ENCODE measurements at places on chromosomes 2 and 18.

DNA sequence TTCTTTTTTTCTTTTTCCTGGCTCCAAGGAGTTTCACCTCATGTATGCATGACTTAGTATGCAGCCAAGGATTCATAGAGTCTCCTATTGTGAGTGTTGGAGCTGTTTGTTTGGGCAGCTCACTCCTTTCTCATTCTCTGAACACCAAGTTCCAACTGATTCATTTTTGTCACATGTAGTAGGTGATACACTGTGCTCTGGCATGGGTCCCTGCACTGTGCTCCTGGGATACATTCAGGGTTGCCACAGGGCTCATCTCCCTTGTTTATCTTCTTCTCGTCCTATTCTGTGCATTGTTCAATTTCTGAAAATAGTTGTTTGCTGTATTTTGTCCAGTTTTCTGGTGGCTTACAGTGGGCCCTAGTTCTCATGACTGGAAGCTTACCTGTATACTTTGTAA, 96.8 kb downstream of the ZNF407 start:
- DNase-seq, result no peak

DNA sequence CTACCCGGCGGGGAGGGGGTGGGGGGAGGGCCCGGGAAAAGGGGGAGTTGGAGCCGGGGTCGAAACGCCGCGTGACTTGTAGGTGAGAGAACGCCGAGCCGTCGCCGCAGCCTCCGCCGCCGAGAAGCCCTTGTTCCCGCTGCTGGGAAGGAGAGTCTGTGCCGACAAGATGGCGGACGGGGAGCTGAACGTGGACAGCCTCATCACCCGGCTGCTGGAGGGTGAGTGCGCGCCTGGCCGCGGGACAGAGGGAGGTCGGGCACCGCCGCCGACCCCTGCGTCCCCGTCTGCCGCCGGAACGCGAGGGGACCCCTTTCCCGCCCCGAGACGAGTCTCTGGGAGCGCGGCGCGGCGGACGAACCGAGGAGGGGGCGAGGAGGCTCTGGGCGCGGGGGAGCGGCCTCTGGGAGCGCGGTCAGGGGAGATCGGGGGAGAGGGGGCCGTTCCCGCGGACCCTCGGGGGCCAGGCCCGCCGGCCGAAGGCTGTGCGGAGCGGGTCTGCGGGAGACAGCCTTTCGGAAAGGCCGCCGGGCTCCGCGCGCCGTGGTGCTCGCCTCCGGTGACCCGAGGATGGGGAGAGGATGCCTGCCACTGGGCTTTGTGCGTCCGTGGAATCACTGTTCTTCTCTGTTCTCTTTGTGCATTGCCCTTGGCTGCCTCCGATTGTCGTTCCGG, 463 bp downstream of the PPP1CB start:
- peak; percentile 21 for DNase-seq

- DNase-seq, result no peak
Observed at GRCh38 chr18:75923169-75923568, 495.7 kb upstream of the SMIM21 start.

DNA sequence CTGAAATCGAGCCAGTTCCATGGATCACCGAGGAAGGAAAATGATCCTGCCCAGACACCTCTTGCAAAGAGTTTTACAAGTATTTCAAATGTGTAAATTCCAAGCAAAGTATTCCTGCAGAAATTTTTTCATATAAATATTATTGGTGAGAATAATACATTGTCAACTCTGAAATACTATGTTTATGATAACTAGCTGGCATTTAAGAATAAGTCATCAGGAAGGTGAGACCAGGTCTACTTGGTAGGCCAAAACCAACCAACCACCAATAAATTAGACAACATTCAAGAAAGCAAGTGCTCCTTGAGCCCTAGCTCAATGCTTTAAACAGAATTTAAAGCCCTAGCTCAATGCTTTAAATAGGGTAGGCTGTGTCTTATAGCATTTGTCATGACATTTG, 21.7 kb downstream of the SCN7A start:
- no peak for DNase-seq

DNA sequence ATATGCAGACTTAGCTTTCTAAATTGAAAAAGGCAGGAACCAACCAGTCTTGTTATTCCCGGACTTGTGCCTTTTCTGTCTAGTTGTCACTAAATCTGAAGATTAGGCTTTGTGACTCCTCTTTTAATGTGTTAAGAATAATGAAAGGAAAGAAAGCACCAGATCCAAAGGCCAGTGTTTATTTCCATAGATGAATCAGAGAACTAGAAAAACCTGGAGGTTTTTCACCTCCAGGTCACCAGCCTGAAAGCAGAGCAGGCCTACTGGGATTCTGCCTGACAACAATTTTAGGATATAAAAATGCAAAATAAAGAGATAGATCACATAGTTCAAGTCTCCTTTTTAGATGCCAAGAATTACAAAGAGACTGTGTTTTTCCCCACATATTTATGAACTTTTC, 160.4 kb downstream of the GULP1 start:
- DNase-seq, result no peak

GRCh38 chr18:3451183-3451988, 1.4 kb downstream of the TGIF1 start:
- DNase-seq, result peak; percentile 62

DNA sequence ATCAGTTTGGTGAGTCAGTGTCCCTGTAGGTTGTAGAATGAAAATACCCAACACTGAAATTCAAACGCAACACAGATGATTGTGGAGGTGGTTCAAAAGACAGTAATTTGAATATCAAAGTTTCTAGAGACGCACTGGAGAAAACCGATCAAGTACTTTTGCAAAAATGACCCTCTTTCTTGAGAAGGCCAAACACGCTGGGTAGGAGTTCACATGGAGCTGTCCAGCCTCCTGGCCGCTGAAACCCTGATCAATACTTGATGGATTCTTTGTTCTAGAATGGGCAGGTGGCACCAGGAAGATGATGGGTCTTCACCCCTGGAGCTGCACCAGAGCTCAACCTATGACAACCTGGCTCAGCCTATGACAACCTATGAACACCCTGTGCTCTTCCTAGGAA, 39.7 kb upstream of the UBE2F start:
- no peak for DNase-seq

GRCh38 chr2:2747797-2748301, 416.8 kb upstream of the MYT1L start:
- DNase-seq, result no peak

GRCh38 chr18:75104483-75104882, 104.5 kb downstream of the PTGR3 start:
- no peak for DNase-seq

GRCh38 chr2:108573061-108573460, 38.8 kb downstream of the LIMS1 start:
- DNase-seq, result no peak

DNA sequence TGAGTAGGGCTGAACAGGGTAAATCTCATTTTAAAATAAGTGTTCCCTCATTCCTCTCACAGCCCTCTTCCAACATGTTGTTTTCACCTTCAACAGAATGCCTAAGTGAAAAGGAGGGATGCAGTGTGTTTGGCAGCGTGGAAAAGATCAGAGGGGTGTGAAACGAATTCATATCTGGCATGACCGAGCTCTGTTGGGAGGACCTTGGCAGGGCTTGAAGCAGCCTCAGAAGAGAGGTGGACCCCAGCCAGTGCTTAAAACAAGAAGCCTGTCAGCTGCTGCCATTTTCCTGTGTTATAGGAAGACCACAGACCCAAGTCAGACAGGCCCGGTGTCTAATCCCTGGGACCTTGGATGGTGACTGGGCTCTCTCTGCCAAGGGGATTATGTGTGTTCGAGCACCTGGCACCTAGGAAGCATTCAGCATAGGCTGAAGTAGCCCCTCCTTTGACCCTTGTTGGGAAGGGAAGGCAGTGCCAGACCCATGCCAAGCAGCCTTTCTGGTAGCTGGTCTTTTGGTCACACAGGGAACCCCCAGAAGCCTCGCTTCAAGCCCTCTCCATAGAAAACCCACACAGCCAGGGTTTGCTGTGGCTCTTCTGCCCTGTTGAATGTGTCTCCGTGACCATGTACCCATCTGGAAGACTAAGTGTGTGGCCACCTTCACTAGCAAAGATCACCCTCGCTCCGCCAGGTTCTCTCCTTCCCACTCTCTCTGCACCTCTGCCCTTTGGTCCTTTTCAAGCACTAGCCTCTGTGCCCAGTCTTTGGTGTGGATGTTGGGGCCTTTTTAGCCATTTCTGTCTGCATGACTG, 87.5 kb upstream of the ST3GAL5 start:
- DNase-seq, result no peak

GRCh38 chr2:164896226-164896625, 54.6 kb upstream of the COBLL1 start:
- DNase-seq, result no peak

DNA sequence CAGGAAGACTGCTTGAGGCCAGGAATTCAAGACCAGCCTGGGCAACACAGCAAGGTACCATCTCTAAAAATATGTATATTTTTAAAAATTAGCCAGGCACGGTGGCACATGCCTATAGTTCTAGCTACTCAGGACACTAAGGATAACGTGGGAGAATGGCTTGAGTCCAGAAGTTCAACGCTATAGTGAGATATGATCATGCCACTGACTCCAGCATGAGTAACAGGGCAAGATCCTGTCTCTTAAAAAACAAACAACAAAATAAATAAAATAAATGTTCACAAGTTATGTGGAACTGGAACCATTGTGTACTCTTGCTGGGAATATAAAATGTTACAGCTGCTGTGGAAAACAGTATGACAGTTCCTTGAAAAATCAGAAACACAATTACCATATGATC, 47.2 kb downstream of the USP34 start:
- no peak for DNase-seq

DNA sequence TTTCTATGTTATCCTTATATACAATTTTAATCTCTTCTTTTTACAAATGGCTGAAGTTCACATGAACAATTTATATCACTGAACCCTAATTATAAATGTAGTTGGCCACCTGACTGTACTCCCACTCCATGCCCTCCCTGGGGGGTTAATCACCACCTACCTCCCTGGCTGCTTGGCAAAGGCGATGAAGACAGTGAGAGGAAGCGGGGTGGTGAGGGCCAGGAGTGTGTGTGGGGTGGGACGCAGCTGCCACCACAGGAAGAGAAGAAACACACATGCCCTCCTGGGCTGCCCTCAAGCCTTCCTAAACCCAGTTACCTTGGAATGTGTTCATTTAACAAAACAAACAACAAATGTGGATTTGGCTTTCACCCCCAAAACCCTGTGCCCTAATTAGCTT, 87.0 kb upstream of the REV1 start:
- no peak for DNase-seq

- DNase-seq, result no peak
Observed at GRCh38 chr2:29844713-29845326, 76.6 kb downstream of the ALK start.

GRCh38 chr2:69164061-69164778, 151.2 kb downstream of the ANTXR1 start:
- DNase-seq, result no peak

GRCh38 chr2:234747833-234748559, 203.8 kb upstream of the SH3BP4 start:
- no peak for DNase-seq

- DNase-seq, result no peak
Observed at GRCh38 chr2:48032765-48033164, 126.5 kb upstream of the FBXO11 start.

GRCh38 chr18:79397830-79398761, 2.4 kb downstream of the NFATC1 start:
- DNase-seq, result no peak

DNA sequence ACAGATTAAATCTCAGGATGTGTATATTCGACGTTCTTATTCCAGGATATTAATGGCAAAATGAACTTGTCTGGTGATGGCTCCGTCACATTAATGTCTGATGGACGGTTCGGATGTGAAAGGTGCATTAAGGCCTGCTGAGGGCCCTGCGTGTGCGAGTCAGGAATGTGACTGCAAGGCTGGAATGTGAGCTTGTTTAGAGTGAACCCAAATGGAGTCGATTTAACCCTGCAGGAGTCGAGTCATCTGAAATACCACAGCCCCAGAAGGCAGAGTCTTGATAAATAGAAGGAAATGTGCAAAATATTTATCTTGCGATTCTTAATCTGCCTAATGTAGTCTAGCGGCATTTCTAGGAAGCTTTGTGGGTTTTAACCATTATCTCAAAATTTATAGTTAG, 44.3 kb downstream of the RDH14 start:
- DNase-seq, result no peak

GRCh38 chr2:206190111-206190510, 30.4 kb downstream of the EEF1B2 start:
- DNase-seq, result no peak

GRCh38 chr2:32905270-32905669, 41.5 kb upstream of the LTBP1 start:
- no peak for DNase-seq

DNA sequence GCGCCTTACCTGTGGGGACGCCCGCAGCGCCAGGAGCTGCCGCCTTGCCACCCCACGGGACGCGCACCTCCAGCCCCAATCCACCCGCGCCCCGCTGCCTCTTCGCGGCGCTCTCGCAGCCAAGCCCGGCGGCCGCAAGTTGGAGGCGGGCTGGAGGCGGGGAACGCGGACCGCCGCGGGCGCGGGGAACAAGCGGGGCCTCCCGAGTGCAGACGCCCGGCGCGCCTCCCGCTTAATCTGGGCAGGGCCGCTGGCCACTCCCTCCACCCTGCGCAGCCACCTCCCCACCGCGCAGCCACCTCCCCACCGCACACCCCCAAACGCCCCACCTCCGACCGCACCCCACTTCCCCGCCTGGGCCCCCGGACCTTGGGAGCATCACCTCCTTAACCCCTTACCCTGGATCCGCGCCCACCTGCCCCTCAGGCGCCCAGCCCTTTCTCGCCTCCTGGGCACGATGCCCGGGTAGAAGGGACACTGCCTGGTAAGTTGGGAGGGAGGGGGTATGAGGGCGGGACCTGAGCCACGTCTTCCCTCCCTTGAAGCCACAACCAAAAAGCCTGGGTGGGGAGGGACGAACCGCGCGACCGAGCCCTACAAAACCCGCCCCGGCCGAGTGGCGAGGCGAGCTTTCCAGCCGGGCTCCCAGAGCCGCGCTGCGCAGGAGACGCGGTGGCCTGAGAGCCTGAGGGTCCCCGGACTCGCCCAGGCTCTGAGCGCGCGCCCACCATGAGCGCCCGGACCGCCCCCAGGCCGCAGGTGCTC, at the start of the genes COL4A3 and COL4A4:
TSS of gene COL4A3 (plus strand) at position 627 of the 765 bp plus-strand sequence. CDS start at position 730, 103 bp downstream.
TSS of gene COL4A4 (minus strand) at position 208 of the 765 bp plus-strand sequence. CDS start 16,722 bp downstream, outside the sequence.
- DNase-seq, result peak; percentile 52

DNA sequence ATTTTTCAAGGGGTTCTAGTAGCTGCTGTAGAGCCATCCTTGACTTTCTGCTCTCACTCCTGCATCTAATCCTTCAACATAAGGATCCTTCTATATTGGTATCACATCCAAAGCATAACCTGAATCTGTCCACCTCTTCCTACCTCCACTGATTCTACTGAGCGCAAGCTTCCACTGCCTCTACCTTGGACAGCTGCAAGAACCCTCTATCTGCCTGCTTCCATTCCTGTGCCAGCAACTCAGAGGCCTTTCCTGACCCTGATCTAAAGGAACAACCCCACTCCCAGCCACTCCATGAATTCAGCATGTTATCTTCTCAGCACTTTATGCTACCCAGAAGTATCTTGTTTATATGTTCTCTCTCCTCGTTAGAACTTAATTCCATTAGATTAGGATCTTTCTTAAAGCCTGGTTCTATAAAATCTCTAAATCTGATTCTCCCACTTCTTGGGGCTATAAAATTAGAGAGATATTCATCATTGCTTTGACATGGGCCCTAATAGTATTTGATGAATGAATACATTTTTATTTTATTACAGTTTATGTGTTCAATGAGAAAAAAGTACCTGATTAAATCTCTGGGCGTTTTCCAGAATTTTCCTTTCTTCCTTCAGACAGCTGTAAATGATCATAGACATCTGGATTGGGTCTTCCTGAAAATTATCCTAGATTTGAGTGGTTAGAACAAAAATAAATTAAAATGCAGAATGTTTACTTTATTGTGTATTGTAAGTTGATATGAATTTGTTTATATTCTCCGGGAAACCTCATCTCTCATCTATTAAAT, 6.8 kb downstream of the STAT1 start:
- DNase-seq, result no peak

GRCh38 chr18:13530879-13531387, 195.4 kb downstream of the FAM210A start:
- DNase-seq, result no peak
